ENCODE measurements at places on chromosomes 11 and 22.

DNA sequence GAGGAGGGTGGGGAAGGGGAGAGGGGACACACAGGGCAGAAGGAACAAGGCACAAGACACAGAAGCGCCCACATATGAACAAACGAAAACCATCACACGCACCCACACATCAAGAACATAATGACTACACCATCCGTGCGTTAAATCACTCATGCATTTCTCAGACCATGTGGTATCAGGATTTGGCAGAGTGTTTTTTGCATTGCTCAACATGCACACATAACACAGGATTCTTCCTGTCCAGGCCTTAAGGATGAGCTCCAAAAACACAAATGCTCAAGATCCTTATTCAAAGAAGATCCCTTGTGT, 309.5 kb downstream of the CADM1 start:
- no peak for DNase-seq

DNA sequence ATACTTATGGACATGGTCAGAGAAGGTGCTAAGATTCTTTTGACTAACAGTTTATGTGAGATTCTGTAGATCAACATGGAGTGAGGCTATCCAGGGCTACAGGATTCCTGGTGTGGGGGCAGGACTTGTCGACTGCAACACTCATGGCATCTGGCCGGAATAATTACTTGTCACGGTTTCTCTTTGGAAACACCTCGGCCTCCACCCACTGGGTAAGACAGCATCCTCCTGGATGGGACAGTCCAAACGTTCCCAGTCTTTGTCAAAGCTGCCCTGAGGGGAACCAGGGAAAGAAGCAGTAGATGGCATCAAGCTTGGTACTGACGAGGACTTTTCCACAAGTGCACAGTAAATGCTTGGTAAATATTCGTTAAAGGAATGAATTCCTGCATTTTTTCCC, 762.8 kb downstream of the BRD1 start:
- DNase-seq, result no peak

- no peak for DNase-seq
Measured at GRCh38 chr22:30612789-30613188, 5.8 kb downstream of the TCN2 start.

DNA sequence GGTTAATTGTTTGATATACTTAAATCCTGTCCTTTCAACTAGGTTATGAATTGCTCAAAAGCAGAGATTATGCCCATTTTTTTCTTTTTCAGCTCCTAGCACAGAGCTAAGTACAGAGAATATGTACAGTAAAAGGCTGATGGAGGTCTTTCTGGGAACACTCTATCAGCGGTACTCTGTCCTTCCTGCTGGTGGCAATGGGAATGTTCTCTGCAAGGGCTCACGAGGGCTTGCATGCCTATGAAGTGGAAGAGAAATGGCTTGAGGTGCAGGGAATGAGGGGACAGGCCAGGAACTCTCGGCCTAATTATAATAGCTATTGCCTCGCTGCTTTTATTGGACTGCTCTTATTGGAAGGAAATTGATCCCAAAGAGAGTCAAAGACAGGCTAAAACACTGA, 83.7 kb upstream of the RAB1B start:
- DNase-seq, result no peak
